ENCODE measurements at places on chromosomes 1 and 21.

GRCh38 chr1:101410048-101410878 lies 173.4 kb downstream of the S1PR1 start:
- DNase-seq = no peak

- DNase-seq = no peak
Measured at GRCh38 chr1:216900116-216900620, 176.9 kb upstream of the ESRRG start.

- DNase-seq = no peak
Measured at GRCh38 chr1:234583755-234584419, 26.1 kb downstream of the IRF2BP2 start.

DNA sequence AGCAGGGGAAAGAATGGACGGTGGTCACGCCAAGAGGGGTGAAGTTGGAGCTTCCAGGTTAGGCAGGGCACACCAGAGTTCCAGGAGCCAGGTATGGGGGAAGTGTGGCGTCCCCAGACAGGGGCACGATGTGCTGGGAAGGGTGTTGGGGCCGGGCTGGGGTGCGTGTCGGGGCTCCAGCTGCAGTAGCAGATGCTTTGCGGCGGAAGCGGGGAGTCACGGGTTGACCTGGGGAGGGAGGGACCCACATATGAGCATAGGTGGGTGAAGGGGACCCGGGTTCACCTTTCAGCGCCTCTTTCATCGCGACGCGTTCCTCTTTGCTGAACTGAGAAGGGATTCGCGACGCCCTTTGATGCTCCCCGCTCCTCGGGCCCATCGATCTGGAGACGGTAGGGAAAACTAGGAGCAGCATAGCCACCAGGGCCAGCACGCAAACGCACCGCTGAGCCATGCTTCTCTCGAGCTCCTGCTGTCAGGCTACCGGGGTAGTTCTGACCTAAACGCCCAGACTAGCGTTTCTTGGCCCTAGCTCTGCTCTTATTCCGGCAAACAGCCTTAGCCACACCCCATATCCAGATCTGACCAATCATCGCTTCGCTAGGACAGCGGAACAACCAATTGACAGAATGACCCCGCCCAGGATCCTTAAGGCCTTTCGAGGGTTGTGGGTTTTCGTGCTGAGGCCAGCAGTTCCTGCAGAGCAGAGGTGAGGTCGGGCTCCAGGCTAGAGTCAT lies at the start of gene PM20D1:
TSS of gene PM20D1 (minus strand) at position 514 of the 737 bp plus-strand sequence. CDS start at position 454, 60 bp downstream.
- DNase-seq = peak; percentile 87

GRCh38 chr21:45546636-45547544 lies 4.7 kb upstream of the SLC19A1 start:
- DNase-seq = no peak

DNA sequence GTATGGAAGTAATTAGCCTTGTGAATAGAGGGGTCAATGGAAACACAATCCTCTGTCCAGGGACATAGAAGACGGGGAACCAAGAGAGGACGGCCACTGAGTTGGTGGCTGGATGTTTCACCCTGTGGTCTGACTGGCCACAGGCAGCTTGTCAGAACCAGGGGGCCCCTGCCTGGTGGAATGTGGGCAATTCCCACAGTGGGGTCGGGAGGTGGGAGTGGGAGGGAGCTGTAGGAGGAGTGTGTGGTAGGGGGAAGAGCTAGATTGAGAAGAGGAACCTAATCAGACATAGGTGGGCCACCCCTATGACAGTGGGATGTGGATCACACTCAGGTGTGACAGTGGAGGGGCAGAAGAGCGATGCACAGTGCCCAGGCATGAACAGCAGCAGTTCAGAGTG lies 31.3 kb downstream of the TRIM62 start:
- no peak for DNase-seq

DNA sequence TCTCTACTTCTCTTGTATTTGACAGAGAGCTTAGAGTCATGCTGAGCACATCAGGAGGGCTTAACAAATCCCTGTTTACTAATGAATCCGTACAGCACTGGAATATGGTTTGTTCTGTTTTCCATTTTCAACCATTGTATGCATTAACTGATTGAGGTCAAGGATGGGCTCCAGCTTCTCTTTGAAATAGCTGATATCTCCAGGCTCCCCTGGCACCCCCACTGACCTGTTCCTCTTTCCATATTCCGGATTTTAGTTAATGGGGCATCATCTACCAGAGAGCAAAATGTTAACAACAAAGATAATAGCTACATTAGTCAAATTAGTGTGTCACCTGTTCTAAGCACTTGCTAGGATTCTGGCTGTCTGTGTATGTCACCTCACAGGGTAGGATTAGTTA lies 57.6 kb downstream of the NENF start:
- DNase-seq = no peak

- DNase-seq = no peak
Measured at GRCh38 chr1:100988121-100988520, 37.5 kb downstream of the DPH5 start.

- DNase-seq = no peak
Measured at GRCh38 chr1:221182791-221183533, 303.7 kb downstream of the HLX start.

GRCh38 chr1:209810783-209811182 lies 4.8 kb upstream of the IRF6 start:
- DNase-seq = no peak

DNA sequence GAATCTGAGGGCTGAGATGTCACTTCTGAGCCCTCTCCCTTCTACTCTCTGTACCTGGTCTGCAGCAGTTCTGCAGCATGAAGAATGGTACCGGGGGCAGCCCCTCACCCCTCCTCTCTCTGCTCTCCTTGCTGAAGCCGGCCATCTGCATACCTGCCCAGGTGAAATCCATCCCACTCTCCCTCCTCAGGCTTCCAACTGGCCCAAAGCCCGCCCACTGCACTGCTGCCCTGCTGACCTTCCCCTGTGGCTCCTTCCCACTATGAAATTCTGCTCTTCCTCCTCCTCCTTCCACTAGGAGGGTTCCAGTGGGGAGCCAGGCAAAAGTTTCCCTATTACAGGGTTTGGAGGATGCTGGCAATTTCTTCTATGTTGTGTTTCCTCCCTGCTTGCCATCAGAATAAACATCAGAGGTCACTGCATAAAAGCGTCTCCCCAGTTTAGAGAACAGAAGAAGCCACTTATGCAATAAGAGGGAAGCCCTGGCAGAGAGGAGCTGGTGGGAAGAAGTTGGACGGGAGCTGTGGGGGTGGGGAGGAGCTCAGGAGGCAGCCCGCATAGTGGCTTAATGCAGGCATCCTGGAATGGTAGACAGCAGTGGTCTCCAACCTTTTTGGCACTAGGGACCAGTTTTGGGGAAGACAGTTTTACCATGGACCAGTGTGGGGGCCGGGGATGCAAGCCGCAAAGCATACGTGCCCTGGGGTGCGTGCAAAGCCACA lies 30.3 kb downstream of the TMCO4 start:
- DNase-seq = no peak

- DNase-seq = no peak
Measured at GRCh38 chr1:29743264-29743663, 506.9 kb downstream of the PTPRU start.

DNA sequence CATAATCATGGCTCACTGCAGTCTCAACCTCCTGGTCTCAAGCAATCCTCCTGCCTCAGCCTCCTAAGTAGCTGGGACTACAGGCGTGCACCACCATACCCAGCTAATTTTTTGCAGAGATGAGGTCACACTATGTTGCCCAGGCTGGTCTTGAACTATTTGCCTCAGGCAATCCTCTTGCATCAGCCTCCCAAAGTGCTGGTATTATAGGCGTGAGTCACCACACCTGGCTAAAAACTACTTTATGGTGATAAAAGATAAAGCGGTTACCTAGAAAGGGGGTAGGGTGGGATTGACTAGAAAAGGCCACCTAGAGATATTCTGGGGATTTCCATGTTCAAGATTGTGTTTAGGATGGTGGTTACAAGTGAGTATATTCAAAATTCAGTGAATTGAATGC lies 5.0 kb downstream of the TSTD1 start:
- DNase-seq = no peak

DNA sequence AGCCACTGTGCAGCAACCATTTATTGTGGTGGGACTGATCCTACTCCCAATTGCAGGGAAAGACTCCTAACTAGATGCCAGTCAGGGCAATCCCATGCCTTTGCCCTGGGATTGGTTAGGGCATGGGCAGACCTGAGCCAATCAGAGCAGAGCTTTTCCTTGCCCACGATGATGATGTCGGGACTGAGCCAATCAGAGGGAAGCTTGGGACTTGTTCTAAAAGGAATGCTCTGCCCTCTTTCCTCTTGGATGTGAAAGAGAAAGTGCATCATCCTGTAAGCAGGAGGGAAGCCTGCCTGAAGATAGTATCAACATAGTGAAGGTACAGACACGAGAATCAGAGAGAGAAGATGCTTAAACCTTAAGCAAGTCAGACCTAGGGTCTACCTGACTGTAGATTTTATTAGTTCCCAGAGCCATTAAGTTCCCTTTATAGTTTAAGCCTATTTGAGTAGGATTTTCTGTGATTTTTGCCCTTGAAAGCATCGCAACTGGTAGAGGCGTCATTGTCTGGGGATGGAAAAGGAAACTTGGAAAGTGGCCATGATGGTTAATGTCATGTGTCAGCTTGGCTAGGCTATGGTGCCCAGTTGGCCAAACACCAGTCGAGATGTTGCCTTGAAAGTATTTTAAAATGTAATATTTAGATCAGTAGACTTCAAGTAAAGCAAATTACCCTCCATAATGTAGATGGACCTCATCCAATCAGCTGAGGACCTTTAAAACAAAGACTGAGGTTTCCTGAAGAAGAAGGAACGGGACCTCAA lies 19.9 kb downstream of the IRF2BP2 start:
- DNase-seq = peak; percentile 75
